ENCODE measurements at places on chromosomes 1 and 21.

DNA sequence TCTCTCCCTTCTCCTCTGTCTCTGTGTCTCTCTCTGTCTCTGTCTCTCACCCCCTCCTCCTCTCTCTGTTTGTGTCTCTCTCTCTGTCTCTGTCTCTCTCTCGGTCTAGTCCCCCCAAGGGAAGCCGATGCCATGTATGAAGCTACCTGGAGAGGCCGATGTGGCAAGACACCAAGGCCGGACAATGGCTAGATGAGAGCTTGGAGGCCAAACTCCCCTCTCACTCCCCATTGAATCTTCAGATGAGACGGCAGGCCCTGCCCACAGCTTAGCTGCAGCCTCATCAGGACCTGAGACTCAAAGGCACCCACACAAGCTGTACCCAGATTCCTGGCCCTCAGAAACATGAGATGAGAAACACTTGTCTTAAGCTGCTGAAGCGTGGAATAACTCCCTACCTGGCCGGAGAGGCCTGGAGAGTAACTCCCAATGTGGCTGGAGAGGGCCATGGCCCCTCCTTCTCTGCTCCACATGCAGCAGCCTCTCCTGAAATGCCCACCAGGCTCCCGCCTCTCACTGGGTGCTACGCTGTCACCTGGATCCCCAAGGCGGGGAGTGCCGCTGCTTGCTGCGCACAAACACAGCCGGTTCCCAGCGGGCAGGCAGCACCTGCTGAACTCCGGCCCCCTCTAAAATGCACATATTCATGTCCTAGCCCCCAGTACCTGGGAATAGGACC, 7.8 kb upstream of the ACTRT2 start:
- no peak for DNase-seq

DNA sequence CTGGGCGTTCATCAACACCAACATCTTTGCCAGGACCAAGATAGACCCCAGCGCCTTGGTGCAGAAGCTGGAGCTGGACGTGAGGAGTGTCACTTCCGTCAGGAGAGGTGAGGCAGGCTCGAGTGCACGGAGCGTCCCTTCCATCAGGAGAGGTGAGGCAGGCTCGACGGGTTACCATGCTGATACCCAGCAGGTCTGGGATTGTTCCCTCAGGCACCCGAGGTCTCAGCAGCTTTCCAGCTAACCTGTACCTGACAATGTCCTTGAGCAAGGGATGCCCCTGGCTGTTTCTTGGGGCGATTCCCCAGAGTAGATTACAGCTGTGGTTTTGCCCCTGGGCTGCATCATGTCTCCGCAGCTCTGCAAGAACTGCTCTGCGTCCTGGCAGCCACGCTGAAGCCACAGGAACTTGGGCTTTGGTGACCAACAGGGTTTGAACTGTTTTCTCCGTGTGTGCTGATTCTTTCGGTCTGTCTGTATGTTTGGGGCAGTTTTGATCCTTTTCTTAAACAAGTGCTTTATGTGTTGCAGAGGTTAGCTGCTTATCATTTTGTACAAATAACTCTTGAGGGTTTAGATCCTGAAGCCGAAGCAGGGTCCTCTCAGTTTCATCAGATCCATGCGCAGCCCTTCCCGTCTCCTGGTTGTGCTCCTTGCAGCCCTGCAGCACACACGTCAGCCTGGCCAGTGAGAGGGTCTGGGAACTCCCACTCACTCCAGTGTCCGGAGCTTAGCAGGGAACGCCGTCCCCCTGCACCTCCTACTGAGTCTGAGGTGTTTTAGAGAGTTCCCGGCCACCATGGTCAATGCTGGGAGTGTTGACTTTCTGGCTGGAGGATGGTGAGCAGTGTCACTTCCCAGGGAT, 4.1 kb downstream of the SLX9 start:
- DNase-seq: no peak

DNA sequence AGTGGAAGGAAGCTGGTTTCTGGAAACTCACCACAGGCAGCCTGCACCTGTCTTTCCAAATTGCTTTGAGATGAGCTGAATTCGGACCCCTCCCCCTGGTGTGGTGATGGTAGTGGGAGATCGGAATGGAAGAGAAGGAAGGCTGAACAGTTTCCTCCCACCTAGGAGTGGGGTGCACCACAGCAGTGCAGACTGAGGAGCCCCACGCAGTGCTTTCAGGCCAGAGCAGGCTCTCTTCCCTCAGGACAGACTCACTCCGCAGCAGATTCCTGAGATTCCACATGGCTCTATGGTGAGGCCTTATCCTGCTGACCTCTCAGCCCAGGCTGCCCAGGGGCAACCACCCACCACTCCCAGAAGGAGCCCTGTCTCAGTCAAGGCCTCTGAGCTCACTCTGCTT, 80.9 kb downstream of the ATP1A1 start:
- no peak for DNase-seq

GRCh38 chr21:19648391-19648790, 1244.8 kb upstream of the TMPRSS15 start:
- DNase-seq: no peak

DNA sequence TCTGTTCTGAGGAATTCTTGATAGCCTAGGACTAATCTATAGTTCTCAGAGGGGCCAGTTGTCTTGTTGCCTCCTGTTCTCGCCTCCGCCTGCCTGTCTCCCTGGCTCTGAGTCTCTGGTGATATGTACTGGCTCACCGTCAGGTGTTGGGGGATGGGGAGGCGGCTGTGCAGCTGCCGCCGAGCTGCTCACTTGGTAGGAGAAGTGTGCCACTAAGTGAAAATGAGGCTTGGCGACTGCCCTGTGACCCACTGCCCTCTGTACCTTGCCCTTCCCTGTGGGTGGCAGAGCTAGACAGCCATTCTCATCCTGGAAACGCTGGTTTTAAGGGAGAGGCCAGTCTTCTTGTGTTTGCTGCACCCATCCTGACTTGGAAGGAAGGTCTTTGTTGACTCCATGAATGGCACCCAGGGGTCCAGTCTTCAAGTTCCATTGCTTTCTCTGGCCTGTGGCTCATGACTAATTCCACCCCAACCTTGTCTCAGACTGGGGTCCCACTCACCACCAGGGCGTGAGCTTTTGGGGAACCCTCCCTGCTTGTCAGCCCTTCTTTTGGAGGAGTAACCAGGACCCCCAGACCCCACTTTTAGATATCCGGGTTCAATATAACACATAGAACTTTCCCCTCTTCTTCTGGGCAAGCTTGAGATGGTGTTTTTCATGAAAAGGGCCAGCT, 120.6 kb downstream of the CACNA1E start:
- no peak for DNase-seq

GRCh38 chr1:31159869-31160611, 79.6 kb downstream of the NKAIN1 start:
- DNase-seq: no peak

GRCh38 chr1:206772243-206772937, at the start of gene IL10:
TSS of gene IL10 (minus strand) at chr1:206772494. CDS start at chr1:206772435, 59 bp downstream.
- DNase-seq: no peak
